ENCODE measurements at places on chromosomes 11 and 22.

- DNase-seq: no peak
These were observed 146.9 kb downstream of the TRIM29 start for GRCh38 chr11:119991022-119991404.

DNA sequence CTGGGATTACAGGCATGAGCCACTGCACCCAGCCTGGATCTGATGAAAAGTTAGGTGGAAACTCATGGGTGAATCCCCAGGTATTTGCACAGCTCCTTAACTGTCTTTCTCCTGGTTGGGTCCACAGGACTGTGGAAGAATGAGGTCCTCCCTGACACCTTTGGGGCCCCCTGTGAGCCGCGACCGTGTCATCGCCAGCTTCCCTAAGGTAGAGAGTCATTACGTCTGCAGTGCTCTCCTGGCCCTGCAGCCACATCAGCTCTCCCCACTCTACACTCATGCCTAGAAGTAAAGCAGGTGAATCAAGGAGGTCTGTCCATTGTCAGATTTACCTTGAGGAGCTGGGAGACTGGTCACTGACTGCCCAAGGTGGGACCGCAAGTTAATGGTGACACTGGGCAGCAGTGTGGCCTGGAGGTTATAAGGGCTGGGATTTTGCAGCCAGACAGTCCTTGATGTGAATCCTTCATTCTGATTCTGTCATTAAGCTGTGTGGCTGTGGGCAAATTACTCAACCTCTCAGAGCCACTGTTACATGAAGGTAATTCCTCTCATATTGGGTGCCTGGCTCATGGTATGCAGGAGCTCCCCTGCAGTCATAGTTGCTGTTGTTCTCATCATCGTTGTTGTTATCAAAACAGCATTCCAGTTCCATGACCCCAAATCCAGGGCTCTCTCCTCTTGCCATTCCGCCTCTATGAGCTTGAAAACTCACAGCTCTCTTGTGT, 1.4 kb downstream of the RAB36 start:
- no peak for DNase-seq

DNA sequence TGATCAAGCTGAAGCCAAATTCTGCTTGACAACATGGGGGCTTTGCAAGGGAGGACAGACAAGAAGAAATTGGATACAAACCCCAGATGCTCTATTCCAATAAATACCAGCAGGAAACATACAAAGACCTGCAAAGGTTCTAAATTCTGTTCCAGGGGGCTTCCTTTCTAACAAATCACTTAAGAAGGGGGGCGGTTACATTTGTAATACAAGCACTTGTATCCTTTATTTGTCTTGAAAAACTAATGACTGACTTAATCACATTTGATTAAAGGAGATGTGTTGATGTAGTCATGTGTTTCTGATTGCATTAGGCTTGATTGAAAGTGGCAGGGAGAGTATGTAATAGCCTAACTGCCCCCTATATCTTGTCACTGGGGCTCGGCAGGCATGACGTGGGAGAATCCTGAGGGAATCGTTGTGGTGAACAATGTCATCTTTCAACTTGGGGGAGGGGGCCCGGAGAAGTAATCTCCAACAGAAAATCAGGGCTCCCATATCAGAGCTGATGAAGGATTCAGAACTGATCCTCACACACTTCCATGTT, 361.7 kb downstream of the INSC start:
- no peak for DNase-seq

DNA sequence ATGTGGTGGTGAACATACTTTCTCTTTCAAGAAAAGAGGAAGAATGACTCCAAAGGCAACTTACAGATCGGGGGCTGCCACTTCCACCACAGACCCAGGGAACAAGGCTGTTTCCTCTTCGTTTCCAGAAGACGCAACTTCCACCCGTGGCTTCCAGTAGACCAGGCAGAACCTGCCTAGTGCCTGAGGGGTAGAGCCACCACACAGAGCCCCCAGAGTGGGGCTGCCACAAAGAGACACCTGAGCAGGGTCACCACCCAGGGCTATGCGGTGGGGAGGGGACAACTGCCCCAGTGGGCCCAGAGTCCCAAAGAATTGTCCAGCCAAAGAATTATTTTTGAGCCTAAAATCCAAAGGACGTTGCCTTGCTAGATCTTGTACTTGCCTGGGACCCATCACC, 16.7 kb upstream of the PHF21B start:
- no peak for DNase-seq

GRCh38 chr11:126058105-126058874, 4.4 kb downstream of the CDON start:
- DNase-seq: no peak

- no peak for DNase-seq
These were observed 27.2 kb upstream of the IL10RA start for GRCh38 chr11:117958949-117959348.

DNA sequence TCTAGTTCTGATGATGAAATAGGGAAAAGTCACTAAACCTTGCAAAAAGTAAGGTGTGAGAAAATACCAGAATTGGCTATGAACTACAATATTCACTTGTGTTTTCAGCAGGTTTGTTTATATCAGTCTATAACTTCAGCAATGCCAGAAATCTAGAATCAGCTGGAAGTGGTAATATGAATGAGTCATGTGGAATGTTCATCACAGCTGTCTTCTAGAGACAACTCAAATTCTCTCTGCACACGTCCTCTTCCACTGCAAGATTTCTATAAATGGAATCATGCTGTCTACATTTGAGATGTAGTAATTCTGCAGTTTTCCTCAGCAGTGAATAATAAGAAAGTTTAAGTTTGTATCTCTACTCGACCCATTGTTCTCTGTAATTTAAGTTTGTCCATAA, 89.9 kb downstream of the OR4A15 start:
- no peak for DNase-seq

- DNase-seq: peak; percentile 87
These were observed 14.2 kb downstream of the TXN2 start for GRCh38 chr22:36467042-36467810.

DNA sequence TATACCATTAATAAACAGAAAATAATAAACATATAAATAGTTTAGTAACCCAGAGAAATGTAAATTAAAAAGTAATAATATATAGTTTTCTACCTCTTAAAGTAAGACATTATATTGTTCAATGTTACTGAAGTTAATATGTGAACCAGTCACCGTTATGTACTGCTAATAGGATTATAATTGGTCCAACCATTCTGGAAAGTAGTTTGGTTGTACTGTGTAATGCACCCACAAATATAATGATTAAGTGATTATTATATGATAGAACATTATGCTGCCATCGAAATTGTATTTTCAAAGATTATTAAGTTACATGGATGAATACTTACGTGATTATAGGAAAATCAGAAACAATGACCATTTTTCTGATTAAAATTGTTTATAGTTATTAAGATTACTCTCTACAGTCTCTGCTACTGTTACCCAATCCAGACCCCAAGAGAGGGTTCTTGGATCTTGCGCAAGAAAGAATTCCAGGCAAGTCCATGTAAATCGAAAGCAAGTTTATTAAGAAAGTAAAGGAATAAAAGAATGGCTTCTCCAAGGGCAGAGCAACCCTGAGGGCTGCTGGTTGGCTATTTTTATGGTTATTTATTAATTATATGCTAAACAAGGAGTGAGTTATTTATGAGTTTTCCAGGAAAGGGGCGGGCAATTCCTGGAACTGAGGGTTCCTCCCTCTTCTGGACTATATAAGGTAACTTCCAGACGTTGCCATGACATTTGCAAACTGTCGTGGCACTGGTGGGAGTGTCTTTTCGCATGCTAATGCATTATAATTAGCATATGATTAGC, 50.1 kb downstream of the ACER3 start:
- peak; percentile 26 for DNase-seq

- no peak for DNase-seq
These were observed 259.2 kb downstream of the JRKL start for GRCh38 chr11:96648991-96649390.

DNA sequence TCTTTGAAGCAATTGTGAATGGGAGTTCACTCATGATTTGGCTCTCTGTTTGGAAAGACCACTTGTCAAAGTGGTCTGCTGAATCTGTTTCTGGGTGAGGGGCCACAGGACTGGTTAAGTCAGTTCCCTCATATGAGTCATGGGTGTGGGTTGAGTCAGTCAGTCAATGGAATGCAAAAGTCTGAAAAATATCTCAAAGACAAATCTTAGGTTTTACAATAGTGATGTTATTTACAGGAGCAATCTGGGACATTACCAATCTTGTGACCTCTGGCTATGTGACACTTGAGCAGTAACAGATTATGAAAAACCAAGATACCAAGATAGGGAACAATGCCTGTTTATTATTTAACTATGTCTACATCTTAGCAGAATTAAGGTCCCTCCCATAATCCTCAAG, 311.6 kb downstream of the AASDHPPT start:
- peak; percentile 67 for DNase-seq

GRCh38 chr11:33835143-33835878, 56.6 kb downstream of the LMO2 start:
- peak; percentile 96 for DNase-seq

GRCh38 chr22:46758867-46759290, 3.6 kb upstream of the TBC1D22A start:
- peak; percentile 74 for DNase-seq

DNA sequence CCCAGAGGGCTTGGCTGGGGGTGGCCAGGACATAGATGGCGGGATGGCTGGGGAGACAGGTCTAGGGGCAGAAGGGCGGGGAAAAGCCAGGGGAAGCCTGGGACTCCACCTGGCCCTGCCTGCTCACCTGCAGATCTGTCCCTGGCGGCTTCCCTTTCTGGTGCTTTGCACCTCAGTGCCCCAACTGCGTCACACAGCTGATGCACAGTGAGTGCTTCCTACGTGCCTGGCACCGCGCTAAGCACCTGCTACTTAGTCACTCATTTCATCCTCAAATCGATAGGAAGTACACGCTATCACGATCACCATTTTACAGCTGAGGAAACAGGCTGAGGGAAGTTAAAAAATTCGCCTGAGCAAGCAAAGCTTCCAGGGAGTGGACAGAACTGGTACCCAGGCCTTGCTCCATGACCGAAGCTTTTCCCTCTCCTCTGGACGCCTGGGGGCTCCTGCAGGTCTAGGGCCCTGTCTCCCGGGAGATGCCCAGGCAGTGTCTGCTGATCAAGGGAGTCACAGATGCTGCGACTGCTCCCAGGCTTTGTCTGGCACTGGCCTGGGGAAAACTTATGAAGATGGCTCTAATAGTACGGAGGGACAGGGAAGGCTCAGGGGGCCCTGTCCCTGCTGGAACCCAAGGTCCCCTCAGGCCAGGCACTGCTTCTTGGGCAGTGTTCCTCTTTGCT, 63.0 kb upstream of the TTLL12 start:
- DNase-seq: no peak

DNA sequence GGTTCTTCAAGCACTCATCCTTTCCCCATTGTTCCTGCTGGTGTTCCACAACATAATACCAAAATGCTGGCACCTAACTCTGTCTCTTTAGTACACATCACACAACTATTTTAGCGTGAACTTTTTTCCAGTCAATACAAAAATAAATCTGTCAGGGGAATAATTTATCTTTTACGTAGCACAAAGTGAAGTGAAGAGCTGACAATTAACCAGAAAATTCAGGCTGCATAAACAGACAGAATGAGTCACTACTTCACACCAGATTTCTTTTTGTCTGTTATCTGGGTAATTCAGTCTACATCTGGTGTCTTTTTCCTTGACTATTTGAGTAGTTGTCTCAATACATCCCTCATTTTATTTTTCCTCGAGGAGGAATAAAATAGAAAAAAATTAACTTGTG, 7.9 kb upstream of the ETS1 start:
- DNase-seq: peak; percentile 80

Data from mesenchymal stem cell (in vitro differentiated cells and primary cell).